Coronary artery (tissue), 2 donors: ENCODE measurements at places on chromosomes 2 and 18.

- no peak for DNase-seq
These were observed 53.0 kb downstream of the POLR1A start for GRCh38 chr2:86052676-86053075.

DNA sequence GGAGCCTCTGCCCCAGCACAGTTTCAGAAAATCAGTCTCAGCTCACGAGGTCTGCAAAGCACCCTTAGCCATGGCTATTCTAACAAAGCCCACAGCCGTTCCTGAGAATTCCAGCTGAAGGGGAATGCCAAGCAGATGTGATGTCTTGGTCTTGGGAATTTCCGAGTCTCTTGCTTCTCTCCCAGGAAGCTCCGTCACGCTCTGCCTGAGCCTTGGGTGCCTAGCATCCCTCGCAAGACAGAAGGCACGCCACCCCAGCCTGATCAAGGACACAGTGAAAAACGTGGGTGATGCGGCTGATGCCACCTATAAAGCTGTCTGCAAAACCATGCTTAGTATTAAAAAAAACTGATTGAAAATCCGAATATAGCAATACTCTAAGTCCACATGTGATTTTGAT lies 254.6 kb downstream of the SH3BP4 start:
- no peak for DNase-seq

DNA sequence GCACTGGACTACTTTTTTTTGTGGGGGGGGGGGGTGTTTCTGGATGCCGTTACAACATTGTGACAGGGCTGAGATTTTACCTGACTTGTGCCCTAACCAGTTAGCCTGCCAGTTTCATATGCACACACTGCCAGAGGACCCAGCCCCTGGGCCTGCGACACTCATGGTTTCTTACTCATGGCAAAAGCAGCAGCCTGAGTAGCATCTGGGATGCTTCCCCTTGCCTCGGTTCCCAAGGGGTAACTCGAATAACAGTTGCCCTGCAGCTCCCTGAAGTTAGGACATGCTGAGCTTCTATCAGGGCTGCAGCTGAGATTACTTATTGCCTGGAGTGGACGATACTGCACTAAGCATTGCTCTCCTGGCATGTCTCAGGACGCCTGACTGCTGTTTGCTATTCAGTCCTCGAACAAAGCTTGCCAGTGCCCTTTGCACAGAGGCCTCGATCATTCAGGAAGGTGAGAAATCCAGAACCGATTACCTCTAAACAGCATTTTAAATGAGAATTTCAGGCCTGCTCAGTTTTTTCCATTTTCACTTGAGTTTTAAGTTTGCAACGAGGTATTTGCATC lies 47.9 kb downstream of the TRPM8 start:
- no peak for DNase-seq

DNA sequence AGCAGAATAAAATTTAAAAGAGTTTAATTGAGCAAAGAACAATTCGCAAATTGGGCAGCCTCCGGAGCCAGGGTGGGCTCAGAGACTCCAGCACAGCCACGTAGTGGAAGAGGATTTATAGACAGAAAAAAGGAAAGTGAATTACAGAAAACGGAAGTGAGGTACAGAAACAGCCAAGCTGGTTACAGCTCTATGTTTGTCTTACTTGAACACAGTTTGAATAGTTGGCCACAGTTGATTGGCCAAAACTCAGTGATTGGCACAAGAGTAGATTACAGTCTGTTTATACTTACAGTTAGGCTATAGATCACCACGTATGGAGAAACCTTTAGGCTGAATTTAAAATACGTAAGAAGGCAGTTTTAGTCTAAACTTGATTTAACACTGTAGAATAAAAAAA lies 78.8 kb upstream of the NEDD4L start:
- no peak for DNase-seq

DNA sequence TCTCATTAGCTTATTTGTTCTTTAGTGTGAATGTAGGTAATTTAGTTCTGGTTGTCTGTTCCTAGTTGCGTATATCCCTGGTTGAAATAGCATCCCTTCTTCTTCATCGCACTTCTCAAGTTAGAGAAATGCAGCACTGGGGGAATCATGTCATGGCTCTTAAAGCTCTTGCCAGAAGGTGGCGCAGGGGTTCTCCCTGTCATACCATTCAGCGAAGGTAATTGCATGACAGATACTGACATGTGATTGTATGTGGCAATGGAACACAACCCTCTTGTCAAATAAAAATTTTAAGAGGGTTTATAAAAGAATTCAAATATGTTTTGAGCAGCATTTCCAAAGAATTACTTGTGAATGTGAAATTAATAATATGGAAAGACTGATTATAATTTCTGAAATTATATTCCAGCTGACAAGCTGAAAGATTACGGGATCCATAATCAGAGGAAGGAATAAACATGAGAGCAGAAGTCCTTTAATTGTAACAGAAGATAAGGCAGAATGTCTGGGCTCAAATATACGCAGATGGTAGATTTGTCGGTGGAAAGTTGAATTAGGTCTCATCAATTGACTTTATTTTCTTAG lies 411.7 kb downstream of the DSEL start:
- DNase-seq = no peak
